DND-41 (cell line): ENCODE measurements at places on chromosomes 7 and 10.

DNA sequence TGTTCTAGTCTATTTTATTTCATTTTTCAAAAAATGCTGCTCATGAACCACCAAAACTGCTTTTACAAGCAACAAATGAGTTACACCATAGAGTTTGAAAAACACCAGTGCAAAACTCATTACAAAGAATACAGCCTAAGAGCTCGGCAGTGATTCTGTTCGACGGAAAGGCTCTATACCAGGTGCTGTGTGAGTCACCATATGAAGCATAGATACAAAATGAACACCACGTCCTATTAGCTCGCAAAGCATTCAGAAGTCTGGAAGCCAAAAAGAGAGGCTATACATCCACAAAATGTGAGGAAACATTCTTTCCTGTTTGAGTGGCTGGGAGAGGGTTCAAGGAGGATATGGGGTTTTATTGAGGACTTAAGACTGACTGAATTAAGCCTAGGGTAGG is 136.1 kb downstream of the ATE1 start:
- DNase-seq, result no peak

- DNase-seq, result peak; percentile 18
Observed at GRCh38 chr7:102425639-102426267, 7.6 kb upstream of the ORAI2 start.

- no peak for DNase-seq
Observed at GRCh38 chr10:90286406-90286805, 571.4 kb downstream of the HTR7 start.

DNA sequence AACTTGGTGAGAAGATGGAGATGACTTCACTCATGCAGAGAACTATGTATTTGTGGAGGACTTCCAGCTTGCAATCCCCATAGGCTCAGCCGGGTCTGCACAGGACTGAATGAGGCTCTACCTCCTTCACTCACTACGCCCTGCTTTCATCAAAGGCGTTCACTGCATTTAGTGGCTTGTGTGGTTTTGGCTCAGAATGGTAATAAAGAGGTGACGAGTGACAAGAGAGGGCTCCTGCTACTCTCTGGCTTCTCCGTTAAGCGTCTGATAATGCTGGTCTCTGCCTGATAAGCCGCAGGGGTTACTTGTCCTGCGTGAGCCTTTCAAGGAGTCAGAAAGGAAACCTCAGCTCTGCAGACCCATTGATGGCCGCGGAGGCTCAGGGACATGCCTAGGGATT is 343.4 kb downstream of the PRPF18 start:
- peak; percentile 31 for DNase-seq

- DNase-seq, result no peak
Observed at GRCh38 chr10:21519941-21520436, 5.5 kb downstream of the SKIDA1 start.

GRCh38 chr10:108249940-108250339 is 1085.4 kb upstream of the SORCS1 start:
- DNase-seq, result no peak

DNA sequence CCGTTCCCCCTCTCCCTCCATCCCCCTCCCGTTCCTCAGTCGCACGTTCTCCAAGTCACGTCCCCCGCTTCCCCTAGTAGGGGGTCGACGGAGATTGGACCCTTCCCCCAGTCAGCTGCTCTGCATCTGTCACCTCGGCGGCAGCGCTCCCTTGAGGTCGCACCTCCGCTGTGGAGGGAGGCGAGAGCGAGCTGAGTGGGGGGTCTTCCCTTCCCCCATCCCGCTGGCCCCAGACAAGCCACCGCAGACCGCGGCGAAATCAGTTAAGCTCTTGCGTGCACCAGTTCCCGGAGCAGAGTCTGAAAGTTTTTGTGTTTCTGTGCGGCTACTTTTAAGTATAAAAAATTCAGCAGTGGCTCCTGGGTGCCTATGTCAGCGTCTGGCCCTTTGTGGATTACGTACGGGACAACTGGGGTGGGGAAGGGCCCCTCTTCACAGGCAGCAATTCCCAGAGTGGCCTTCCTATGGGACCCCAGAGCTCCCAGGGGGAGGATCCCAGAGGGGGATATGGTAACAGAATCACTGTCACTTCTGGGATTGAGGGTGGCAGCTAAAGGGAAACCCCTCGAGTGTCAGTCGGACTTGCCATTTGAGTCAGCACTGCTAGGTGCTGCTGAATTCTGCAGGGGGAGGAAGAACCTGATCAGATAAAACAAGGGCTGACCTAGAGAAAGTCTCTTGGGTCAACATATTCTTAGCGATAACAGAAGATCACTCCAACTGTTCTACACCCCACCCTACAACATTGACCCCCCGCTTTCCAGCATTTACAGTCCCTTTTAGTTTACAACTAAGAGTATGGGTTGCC is 12.5 kb upstream of the DDIT4 start:
- peak; percentile 92 for DNase-seq

DNA sequence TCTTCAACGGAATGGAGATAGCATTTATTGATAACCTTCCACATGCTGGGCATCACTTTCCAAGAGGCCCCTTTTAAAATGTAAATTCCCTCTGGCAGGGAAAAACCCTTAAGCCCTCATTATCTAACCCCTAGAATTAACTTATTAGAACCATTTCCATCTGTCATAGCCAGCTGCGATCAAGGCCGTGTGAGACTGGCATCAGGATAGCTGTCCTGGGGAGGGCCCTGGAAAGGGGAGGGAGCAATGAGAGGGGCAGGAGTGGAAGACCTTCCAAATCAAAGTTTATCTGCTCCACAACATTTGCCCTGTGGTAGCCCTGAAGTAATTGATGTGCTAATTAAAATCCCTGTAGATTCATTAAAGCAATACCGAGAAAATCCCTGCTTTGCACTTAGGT is 45.0 kb upstream of the JAZF1 start:
- no peak for DNase-seq

DNA sequence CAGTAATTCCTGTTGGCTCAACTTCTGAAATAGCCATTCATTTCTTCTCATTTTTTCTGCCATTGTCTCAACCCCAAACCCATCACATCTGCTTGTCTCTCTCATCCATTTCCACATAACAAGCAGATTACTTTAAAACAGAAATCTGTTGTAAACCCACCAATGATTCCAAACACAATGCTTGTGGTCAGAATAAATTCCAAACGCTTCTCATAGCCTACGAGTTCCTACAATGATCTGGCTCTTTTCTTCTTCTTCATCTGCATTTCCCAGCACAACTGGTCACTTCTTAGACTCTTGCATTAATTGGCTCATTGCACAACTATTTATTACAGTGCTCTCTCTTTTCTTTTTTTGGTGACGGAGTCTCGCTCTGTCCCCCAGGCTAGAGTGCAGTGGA is 364.1 kb downstream of the GATA3 start:
- no peak for DNase-seq

DNA sequence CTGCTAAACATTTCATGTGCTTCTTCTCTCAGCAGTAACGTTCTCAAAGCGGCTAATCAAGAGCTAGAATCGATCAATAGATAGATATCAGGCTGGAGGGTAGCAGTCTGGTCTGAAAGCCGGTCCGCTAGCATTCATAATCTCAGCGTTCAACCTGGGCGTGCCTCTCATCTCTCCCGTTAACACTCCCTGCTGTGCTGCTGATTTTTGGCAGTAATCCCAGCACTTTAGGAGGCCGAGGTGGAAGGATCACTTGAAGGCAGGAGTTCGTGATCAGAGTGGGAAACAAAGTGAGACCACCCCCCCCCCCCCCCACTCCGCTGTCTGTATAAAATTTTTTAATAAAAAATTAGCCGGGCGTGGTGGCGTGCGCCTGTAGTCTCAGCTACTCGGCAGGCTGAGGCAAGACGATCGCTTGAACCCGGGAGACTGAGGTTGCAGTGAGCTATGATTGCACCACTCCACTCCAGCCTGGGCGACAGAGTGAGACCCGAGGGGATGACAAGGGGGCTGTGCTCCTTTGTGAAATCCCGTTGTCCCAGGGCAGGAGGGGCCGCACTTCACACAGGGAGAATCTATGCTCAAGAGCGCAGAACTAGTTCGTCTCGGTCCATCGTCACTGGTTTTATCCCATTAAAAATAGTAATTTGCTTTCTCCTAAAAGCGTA is 624 bp upstream of the CEP55 start:
- DNase-seq, result peak; percentile 24

DNA sequence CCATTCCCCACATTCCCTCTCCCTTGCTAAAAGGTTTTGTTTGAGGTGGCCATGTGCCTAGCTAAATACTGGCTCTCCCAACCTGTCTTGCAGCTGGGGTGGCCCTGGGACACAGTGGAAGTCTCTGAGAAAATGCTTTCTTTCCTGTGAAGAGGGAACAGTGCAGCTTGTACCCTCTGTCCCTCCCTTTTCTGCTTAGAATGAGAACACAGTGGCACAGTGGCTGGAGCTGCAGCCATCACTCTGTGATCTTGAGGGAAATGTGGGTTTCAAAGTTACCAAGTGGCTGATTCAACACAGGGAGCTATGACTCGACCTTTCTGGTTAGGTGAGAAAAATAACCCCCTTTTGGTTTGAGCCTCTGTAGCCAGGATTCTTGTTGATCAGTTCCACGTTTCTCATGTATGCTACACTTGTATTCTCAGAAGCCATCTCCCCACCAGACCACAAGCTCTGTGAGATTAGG is 62.7 kb upstream of the CARD11 start:
- no peak for DNase-seq

- no peak for DNase-seq
Observed at GRCh38 chr10:481628-482027, 207.8 kb downstream of the DIP2C start.

DNA sequence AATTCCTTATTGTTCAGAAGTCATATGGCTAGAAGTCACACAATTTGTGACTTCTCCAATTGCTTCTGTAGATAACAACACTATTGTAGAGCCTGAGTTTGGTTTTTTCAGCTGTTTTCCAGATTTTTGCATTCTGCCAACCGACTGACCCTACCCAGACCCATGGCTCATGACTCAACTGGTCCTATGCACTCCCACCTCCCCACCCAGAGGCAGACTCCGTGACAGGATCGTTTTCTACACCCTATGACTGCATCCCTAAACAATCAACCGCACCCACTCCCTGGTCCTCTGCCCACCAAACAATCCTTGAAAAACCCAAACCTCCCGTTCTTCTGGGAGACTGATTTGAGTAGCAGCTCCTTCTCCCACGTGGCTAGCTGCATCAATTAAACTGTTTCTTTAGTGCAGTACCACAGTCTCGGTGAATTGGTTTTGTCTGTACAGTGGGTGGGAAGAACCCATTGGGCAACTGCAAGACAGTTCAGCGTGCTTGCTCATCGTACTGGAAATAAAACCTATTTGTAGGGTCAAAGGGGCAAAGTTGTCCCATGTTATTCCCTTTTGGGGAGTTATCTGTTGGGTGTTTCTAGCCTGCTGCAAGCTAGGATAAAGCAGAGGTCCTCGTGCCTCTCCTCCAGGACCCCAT is 150.3 kb upstream of the FAM20C start:
- no peak for DNase-seq

DNA sequence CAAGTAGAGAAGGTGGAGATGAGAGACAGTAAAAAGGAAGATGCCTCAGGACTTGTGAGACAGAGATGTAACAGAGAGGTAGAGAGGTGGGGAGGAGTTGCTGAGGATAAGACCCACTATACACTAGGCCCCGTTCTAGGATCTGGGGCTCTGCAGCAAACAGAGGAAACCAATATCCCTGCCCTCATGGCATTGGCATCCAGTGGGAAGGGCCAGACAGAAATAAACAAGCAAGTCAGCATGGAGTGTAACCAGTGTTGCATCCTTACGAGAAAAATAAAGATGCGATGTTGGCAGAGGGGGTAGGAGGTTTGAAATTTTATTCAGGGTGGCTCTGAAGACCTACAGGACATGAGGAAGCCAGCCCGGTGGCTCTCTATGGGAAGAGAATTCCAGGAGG is 22.0 kb upstream of the EEPD1 start:
- no peak for DNase-seq

DNA sequence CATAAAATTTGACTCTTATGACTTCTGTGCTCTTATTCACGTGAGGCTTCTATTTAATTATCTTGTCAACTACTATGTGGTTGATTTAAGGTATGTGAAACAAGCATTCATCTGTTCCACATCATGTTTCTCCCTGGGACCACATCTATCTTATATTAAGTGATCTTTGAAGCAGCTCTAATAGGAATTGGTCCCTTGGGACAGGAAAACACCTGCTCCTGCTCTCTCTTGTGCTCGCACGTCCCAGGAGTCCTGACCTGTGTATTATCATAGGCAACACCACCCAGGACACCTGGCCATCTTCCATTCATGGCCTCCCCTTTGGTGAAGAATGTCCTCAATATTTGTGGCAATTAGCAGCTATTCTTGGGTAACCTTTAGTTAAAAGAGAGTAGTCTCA is 269.2 kb downstream of the NRG3 start:
- DNase-seq, result no peak

DNA sequence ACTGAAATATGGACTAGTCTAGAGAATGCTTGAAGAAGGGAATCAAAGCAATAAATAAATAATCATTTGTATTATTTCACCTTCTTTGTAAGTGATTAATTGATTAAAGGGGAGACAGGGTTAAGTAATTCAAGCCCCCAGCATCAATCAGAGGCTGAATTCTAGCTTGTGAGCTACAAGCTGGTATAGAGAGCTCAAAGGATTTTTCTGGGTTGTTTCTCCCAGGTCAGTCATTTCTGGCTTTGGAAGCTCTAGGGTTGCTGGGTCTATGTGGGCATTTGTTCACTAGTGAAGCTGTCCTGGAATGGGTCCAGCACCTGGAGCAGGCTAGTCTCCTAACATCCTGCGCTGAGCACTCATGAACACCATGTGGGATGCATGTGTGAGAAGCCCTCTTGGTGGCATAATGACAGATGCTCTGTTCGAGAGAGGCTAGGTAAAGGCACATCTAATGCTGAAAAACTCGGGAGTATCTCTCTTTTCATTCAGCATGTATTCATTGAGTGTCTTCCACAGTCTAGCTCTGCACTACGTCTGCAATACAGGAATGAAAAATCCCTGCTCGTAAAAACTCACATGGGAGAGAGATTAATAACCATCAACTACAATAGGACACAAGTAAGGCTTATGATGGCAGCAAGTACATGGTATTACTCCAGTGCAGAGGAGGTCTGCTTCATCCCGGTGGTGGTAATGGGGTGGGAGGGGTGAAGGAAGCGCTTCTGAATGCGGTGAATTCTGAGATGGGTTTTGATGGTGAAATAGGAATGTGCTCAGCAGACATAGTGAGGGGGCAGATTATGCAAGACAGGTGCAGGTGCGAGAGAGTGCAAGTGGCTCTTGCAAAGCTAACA is 68.0 kb upstream of the NRP1 start:
- DNase-seq, result no peak

DNA sequence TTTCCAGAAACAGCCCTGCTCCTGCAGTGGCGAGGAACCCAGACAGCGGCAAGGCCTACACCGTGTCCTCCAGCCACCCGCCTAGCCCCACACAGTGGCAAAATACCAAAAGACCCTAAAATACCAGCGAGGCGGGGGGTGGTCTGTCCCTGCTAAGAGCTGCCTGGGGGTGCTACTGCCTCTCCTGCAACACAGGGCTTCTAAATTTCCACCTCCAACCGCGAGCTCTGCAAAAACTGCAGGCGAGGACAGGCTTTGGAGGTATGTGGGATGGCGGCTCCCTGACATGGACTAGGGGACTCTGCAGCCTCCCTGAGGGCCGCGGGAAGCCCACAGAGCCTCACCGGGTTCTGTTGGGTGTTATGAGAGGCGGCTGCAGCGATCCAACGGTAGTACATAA is 122.3 kb downstream of the WDR37 start:
- DNase-seq, result no peak

GRCh38 chr10:49177391-49178355 is 10.5 kb downstream of the TMEM273 start:
- no peak for DNase-seq
